ENCODE measurements at places on chromosomes 3 and 15.

DNA sequence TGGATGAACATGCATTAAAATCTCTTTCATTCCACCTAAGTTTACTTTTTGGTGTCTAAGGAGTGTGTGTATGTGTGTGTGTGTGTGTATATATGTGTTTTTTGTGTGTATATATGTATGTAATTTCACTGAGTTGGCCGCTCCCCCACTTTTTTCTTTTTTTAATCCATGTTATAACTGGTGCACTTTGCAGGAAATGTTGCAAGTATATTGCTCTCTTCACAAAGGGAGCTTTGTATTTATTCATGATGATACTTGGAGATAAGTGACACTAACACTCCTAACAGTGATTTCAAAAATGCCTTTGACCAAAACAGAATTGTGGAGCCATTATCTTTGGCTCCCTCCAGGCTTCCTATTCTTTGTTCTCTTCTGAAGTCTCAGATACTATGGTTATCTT lies 95.8 kb downstream of the FNDC3B start:
- DNase-seq: no peak

DNA sequence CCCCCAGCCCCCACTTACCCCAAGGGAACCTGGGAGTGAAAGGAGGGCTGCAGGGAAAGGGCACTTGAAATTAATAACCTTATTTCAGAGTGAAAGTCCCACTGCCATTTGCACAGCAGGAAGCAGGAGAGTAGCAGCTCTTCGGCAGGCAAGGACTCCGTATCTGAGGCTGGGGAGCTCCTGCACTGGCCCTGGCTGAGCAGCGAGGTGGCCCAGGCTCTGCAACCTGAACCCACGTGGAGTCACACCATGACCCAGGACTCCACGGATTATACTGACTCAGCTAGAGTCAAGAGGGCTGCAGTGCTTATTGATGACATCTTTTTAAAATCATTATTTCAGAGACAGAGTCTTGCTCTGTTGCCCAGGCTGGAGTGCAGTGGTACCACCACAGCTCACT lies 214.5 kb downstream of the XXYLT1 start:
- DNase-seq: peak; percentile 46

DNA sequence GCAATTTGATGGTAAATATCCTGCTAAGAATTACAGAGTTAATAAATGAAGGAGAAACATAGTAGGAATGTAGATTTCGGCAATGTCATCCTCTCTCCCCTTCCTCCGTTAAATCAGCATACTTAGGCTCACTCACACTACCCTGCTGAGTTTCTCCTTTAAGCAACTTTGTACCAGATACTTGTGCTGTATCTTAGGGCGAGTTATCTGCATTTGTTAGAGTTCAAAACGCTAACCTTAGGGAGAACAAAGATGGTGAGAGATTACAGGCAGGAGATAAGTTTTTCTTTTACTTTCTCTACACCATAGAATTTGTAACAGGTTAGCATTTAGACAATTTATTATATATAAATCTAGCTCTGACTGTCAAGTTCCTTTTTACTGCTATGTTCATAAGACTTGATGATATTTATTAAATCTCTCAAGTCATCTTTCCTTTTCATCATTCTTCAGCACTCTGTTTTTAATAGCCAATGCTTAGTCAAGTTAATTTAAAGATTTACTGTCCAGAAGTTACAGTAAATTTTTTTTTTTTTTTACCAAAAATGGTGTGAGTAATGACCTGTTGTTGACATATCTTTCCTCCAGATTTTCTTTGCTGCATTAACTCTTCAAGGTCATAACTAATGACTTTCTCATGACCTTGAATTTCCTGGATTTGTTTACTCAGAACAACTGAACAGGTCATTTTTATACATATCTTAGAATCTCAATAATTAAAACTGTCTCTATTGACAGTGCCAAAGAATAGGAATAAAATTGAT lies 22.2 kb downstream of the SUCNR1 start:
- DNase-seq: no peak

DNA sequence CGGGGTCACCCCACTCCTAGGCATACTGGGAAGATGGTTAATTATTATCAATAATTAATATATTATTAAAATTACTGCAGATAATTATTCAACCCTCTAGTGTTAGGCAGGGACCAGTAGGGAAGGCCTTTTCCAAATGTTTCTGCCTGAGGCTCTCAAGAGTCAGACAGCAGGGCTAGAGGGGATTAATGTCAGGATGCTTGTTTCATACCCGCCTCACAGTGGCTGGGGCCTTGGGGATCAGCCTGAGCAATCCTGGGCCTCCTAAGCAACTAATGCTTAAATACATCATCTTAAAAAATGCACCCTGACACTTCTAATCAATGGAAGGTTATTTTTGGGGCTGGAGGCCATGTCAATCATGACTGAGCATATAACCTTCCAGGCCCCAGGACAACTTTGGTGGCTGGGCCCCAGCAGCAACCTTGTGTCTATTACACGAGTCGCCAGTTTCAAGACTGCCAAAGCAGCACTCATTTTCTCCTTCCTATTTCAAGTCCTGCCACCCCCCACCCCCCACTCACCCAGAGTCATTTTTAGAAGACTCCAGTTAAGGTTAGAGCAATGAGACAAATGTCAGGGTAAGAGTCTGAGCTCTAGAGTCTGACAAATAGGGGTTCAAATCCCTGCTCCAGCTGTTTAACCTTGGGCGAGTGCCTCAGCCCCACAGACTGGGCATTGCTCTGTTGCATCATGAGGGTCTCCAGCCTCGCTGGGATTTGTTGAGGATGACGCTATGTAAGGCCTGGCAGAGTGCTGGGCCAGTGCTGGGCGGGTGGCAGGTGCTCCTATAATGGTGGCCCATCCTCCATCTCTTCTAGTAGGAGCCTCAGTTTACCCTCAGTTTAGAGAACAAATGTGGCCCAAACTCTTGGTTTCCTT lies 6.1 kb downstream of the AMOTL2 start:
- DNase-seq: no peak

DNA sequence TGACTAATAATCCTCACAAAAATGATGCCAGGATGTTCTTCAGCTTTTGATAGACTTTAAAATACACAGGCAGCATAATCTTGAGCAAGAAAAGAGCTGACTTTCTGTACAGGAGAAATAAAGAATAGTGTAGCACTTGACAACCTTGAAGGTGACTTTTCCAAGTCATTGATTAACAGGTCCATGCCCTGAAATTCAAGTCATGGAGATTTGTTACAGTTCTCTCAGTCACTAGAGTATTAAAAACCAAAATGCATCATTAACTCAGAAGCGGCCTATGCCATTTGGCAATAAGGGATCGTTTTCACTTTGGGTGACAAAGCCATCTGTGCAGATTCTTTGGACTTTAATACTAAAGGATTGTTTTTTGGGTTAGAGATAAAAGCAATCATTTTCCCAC lies 692.7 kb upstream of the SGO1 start:
- no peak for DNase-seq

- DNase-seq: no peak
These were observed 18.8 kb downstream of the NBEAL2 start for GRCh38 chr3:46998121-46998851.

DNA sequence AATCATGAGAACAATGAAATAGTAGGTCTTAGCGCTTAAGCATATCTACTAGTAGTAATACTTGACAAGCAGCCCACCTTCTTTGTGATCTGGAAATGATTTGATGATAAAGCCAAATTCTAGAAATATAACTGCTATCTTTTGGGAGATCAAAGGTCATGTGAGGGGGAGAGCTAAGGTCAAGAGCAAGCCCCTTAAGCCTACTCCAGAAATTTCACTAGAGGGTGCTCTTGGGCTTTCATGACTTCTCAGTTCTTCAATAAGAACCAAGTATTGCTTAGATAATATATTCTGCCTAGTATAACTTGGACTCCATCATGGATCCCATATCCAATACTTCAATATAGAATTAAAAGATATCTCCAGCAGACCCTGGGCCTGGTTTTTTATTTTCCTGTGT lies 319.6 kb downstream of the ZBTB20 start:
- no peak for DNase-seq

- no peak for DNase-seq
These were observed 745 bp downstream of the RSL24D1 start for GRCh38 chr15:55195996-55196395.

DNA sequence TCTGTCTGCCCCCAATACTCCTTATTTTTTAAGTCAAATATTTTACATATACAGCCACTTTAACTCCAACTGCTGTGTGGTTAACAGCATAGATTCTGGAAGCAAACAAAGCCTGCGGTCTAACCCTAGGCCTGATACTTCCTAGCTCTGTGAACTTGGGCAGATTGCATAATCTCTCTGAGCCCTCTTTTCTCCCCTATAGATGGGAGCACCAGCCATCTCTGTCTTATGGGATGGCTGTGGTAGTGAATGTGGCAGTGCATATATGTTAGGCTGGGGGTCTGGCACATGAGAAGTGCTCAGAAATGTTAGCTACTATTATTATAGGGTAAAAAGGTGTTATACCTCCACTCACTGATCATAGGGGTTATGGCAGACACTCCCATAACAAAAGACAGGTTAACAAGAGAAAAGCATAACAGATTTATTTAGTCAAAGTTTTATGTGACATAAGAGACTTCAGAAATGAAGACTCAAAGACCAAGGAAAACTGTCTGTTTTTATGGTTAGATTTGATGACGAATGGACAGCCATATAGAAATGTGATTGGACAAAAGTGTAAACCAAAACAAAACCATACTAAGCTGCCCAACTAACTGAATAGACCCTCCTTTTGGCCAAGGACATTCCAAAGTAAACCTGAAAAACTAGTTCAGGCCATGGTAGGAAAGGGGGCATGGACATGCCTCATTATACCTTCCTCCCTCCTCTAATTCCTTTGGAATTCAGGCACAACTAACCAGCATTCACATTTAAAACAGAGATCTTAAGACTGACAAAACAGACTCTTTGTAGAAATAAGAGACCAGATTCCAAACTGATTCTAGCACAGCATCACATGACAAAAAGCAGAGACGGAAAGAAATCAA lies 53.9 kb upstream of the DAZL start:
- DNase-seq: no peak

- no peak for DNase-seq
These were observed 54.7 kb downstream of the CEP70 start for GRCh38 chr3:138539352-138539751.

- no peak for DNase-seq
These were observed 533.2 kb upstream of the GBE1 start for GRCh38 chr3:82294609-82295008.

- no peak for DNase-seq
These were observed 27.2 kb downstream of the OXSM start for GRCh38 chr3:25817107-25817506.

DNA sequence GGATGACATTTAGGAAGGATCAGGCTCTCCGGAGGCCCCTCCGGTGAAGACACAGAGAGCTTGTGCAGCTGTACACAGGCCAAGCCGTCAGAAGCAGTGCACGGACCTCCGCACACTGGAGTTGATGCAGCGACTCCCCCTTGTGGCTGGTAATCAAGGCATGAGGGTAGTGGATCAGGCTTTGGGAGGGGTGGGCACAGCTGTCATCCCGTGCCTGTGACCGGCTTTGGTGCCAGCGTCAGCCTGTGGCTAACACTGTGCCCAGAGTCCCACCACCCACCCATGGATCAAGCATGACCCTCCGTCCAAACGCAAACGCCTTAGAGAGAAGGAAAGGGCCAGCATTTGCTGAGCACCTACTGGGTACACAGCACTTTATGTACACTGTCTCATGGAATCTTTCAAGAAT lies 8.2 kb upstream of the GRIP2 start:
- peak; percentile 78 for DNase-seq

GRCh38 chr15:88526247-88526879 lies 20.1 kb downstream of the DET1 start:
- DNase-seq: no peak

- DNase-seq: no peak
These were observed 40.7 kb downstream of the LDHAL6B start for GRCh38 chr15:59247364-59247763.

DNA sequence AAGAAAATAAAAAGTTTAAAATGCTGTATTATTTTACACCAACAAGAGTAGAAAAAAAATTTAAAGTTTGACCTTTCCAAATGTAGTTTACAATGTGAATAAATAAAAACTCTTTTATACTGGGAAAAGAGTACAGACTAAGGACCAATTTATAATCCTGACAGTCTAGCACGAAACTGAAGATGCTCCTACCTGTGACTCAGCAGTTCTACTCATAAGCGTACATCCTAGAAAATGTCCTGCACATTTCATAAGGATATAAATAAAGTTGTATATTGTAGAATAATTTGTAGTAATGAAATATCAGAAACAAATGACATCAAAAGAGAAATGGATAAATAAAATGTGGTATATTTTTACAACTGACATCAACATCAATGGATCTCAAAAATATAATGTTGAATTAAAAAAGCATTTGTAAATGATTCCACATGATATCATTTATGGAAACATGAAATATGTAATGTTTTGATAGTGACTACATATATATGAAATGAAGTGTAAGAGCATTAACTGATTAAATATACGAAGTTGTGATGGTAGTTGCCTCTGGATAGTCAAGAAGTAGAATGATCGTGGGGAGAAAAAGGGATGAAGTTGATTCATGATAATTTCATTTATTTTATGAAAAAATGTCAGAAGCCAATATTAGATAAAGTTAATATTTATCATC lies 161.3 kb upstream of the CBLB start:
- no peak for DNase-seq

GRCh38 chr3:170560296-170560695 lies 25.6 kb downstream of the SLC7A14 start:
- DNase-seq: no peak

GRCh38 chr3:136464502-136464901 lies 214.4 kb downstream of the PCCB start:
- no peak for DNase-seq

- no peak for DNase-seq
These were observed 11.0 kb upstream of the FBLN2 start for GRCh38 chr3:13537909-13538296.

DNA sequence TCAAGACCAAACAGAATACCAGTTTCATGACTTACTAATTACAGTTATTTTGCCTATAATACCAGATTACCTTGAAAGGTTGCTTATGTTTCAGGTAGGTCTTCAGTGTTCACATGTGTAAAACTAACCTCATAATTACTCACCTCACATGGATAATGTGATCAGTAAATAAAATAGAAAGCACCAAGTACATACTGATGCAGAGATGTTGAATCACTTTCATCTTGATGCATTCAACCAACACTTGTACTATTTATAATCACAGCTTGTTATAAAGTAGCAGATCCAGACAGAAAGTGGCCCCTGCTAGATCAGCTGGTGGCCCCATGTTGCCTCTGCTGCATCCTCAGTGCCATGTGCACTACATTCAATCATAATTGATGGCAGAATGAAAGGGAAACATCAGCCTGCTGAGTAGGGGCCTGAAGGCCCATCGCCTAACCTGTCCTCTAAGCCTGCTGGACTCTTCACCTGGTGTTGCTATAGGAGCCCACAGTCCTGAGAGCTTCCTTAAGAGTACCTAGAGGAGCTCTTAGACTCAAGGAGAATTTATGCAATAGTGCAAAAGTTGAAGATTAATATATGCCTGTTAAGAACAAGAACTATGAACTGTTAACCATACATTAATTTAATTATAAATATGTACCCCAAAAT lies 154.3 kb downstream of the PLCL2 start:
- no peak for DNase-seq

GRCh38 chr3:99716463-99716995 lies 78.1 kb downstream of the COL8A1 start:
- DNase-seq: no peak

All from left forelimb (tissue), 1 donor.